ENCODE measurements at places on chromosomes 4 and X.

- DNase-seq: no peak
Observed at GRCh38 chrX:70552130-70552704, 107.6 kb downstream of the DLG3 start.

DNA sequence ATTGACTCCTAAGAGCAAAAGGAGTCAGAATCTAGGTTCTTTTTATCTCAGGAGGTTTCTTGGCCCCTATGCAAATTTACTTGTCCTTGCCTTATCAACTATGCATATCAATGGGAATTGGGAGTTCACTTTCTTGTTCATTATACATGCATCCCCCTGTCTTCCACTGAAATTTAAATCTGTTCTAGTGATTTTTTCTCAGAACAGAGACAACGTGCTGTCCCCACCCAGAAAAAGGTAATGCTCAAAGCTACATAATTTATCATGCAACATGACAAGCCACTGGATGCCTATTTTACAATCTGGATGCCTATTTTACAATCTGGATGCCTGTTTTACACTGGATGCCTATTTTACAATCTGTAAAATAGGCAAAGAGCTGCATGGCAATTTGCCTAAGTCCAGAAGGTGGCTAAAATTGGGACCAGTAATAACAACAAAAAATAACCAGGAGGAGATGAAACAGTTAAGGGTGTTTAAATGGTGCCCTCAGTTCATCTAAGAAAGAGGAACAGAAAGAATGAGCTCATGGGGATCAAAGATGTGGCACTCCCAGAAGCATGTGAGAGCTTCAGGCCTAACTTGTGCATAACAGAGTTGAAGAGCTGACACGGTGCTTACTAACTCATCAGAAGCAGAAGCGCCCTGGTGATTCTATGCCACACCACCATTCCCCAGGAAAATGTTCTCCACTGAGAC lies 537.8 kb upstream of the BOD1L1 start:
- DNase-seq: no peak

DNA sequence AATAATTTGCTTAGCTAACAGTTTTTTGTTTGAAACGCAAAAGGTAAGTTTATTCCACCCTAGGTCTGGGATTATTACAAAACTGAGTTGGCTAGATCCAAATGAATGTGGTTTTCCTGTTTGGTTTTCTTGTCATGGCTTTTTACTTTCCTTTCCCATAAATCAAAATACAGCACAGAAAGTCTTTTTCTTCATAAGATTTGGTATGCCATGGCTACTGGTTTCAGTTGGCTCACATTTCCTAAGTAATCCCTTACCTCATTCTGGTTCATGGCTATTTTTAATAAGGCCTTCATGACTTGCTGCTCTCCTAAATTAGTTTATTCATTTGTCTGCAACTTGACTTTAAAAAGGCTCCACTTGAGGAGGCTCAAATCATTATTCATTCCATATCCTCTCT lies 12.9 kb upstream of the PAK3 start:
- DNase-seq: no peak

- no peak for DNase-seq
Observed at GRCh38 chrX:133923113-133923512, 62.3 kb downstream of the GPC3 start.

GRCh38 chr4:8320386-8320750 lies 50.8 kb downstream of the HTRA3 start:
- DNase-seq: no peak

- no peak for DNase-seq
Observed at GRCh38 chr4:24252121-24252520, 332.2 kb downstream of the DHX15 start.

DNA sequence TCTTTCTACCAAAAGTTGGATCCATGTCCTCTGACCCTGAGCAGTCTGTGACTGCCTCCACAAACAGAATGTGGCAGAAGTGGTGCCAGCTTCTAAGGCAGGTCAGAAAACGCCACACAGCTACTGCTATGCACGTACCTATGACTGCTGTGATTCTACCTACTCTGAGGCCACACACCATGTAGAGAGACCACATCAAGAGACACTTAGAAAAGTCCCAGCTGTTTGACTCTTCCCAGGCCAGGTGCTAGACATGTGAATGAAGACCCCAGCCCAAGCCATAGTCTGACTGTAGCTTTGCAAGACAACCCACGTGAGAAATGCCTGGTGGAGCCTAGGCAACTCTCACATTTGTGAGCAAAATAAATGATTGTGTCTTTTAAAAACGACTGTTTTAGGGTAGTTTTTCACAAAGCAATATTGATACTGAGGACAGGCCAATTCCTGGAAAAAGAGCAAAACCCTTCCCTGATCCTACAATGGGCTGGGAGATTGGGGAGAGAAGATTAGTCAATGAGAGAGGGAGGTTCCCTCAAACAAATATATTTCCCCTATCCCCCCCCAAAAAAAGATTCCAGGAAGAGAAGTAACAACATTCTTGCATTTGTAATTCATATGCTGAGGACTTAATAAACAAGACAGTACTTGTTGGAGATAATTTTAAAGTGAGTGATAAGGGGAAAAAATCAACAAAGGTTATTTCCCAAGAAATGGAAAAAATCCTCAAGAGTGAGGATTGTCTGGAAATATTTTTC lies 33.3 kb downstream of the FRYL start:
- DNase-seq: no peak
